ENCODE measurements at places on chromosomes 6 and 20. TPM values are rescaled to one million over a fixed set of nuclear protein-coding genes. Genes with fewer than 3 reads are reported as not detected.

SCGN gene
- polyA plus RNA-seq, result 0.34 TPM

VSTM2L gene
- 1.9 TPM for polyA plus RNA-seq

PHACTR1 gene
- 23.2 TPM for polyA plus RNA-seq

TMEM63B gene
- 34.7 TPM for polyA plus RNA-seq

SAYSD1 gene
- 22.1 TPM for polyA plus RNA-seq

GOPC gene
- polyA plus RNA-seq, result 58.4 TPM

NRSN2 gene
- 51.9 TPM for polyA plus RNA-seq

LGSN gene
- 1.6 TPM for polyA plus RNA-seq

CPXM1 gene
- polyA plus RNA-seq, result 206 TPM

NPBWR2 gene
- not detected for polyA plus RNA-seq

DNAAF9 gene
- 37.5 TPM for polyA plus RNA-seq

ELOVL4 gene
- polyA plus RNA-seq, result 3.7 TPM

GMNN gene
- polyA plus RNA-seq, result 60.5 TPM

ASIP gene
- polyA plus RNA-seq, result 0.69 TPM

SASH1 gene
- polyA plus RNA-seq, result 33.8 TPM

HRH3 gene
- not detected for polyA plus RNA-seq

C4A gene
- 22.4 TPM for polyA plus RNA-seq

RIPPLY2 gene
- not detected for polyA plus RNA-seq

POU5F1 gene
- 25.2 TPM for polyA plus RNA-seq

PERP gene
- 13.4 TPM for polyA plus RNA-seq

SOX4 gene
- polyA plus RNA-seq, result 143 TPM

SLC35D3 gene
- 0.19 TPM for polyA plus RNA-seq

All from renal cortex interstitium (tissue), 15 donors.